ENCODE measurements at places on chromosomes 16 and 17.

- DNase-seq: no peak
These were observed 88.2 kb downstream of the IRF8 start for GRCh38 chr16:85986931-85987749.

DNA sequence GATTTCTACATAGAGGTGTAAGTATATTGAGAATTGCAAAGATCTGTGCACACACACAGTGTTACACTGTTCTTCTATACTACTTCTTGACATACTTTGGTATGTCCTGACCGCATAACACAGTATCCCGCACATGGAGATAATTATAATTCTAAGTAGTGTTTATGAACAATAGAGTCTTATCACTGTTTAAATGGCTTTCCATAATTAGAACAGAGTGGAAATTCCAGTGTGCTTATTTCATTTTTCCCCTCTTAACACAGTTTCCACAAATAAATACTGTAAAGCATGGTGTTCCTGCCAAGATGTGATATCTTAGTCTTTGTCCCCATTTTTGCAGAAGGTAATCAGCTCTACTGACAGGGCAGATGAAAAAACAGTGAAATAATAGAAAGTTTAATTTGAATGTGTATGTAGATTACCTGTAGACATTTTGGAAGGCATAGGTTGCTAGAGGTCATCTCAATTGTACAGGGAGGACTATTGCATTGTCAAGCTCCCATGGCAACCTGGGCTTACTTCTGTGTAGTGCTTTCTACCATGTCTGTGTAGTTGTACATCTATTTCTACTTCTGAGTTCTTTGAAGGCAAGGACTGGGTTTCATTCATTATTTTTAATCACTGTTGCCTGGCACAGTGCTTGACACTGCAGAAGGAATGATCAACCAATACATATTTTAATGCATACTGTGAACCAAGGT is 10.1 kb upstream of the KRT28 start:
- DNase-seq: no peak

- no peak for DNase-seq
These were observed 23.9 kb downstream of the APPBP2 start for GRCh38 chr17:60502145-60502544.

DNA sequence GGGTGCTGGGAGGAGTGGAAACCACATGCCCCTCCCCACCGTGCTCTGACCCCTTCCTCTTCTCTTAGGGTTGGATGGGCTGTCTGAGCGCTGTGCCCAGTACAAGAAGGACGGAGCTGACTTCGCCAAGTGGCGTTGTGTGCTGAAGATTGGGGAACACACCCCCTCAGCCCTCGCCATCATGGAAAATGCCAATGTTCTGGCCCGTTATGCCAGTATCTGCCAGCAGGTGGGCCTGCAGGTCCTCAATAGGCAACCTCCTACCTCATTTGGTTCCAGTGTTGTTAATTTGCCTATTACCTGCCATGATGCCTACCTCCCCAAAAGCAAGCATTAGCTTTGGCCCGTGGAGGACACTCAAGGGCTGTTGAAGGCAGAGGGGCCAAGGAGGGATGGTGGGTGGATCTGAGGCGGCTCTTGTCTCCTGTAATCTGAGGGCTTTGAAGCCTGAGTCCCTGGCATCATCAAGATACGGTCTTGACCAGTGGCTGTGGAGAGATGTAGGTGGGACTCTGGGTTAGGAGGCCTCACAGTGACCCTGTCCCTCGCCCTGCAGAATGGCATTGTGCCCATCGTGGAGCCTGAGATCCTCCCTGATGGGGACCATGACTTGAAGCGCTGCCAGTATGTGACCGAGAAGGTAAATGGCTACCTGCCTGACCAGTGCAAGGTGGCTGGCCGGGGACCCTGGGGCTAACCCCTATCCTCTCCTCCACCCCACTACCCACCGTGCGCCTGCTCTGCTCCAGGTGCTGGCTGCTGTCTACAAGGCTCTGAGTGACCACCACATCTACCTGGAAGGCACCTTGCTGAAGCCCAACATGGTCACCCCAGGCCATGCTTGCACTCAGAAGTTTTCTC is 3.4 kb downstream of the ALDOA start:
- DNase-seq: peak; percentile 35

DNA sequence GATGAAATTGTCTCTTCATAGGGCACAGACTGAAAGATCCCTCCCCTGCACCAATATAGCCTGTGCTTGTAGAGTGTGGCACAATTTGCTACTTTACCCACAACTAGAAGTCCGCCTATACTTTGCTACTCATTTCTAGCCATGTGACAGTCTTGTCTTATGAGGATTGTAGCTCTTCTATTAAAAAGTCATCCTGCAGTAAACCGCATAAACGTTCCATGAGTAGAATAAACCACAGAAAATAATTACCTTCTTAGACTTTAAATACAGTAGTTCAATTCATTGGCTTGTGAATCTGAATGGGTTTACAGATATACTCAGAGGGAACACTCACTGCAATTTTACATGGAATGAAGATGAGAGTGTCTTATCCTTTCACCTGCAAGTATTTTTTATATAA is 4.4 kb downstream of the KRT27 start:
- DNase-seq: no peak

DNA sequence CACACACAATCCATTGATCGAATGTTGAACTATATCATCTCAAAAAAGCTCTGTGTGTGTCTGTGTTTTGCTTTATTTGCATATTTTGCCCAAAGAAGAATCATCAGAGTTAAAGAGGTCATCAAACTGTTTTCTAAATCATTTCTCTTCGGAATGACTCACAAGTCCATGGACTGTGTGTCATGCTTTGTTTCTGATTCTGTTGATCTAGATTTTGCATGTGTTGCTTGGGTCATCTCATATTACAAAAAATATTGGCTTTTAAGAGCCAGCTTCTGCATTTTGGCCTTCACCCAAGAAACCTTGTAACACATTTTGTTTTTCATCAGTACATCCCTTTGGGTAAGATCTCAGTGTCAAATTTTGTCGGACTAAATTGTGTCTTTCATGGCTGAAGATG is 471.2 kb upstream of the HSBP1 start:
- peak; percentile 64 for DNase-seq

GRCh38 chr16:46745617-46746016 is 2.5 kb downstream of the MYLK3 start:
- no peak for DNase-seq

GRCh38 chr17:83119987-83120864 is 40.8 kb downstream of the METRNL start:
- no peak for DNase-seq

GRCh38 chr16:70692130-70692872 is 6.4 kb upstream of the MTSS2 start:
- no peak for DNase-seq

Measured in HFFc6 (cell line).